ENCODE measurements at places on chromosomes 5 and 9.

DNA sequence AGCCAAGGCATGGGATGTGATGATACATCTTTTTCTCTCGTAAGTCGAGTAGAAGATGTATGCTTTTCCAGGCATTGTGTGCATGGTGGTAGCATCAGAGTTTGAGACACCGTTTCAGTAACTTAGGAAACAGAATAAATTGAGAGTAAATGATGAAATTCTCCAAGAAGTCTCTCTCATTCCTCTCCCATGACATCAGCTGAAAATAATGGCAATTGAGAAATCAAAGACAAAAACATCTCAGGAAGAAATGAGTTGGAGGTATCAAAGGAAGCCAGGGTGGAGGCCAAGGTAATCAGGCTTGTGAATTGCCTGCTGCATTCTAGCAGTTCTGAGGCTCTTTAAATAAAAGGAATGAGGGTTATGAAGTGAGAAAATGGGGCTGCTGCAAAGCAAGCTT lies 53.9 kb downstream of the SGCD start:
- DNase-seq: no peak

GRCh38 chr5:90386099-90386710 lies 23.4 kb downstream of the CETN3 start:
- no peak for DNase-seq

DNA sequence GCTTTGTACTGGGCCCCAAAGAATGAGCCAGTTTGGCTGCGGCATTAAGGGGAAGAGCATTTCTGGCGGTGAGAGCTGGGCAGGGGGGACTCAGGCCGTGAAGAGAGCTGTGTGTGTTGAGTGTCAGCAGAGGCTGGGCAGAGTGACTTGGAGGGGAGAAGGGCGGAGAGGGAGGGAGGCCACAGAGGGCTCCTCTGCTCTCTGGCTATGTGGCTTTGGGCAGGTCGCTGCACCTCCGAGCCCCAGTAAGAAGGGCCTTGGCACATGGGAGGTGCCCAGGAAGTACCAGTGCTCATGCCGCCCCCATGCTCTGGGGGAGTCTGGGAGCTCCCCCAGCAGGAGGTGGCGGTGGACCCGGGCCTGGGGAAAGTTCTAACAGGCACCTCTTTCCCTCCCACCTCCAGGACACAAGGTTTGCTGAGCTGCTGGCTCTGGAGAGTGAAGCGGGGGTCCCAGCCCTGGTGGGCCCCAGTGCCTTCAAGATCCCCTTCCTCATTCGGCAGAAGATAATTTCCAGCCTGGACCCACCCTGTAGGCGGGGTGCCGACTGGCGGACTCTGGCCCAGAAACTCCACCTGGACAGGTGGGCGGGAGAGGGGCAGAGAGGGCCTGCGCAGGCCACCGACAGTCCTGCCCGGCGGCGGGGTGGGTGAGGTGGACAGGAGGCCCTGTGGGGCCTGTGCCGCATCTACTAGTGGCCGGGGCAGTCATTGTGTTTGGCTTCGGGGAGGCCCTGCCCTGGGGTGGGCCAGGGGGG lies 20.1 kb downstream of the HK3 start:
- no peak for DNase-seq

DNA sequence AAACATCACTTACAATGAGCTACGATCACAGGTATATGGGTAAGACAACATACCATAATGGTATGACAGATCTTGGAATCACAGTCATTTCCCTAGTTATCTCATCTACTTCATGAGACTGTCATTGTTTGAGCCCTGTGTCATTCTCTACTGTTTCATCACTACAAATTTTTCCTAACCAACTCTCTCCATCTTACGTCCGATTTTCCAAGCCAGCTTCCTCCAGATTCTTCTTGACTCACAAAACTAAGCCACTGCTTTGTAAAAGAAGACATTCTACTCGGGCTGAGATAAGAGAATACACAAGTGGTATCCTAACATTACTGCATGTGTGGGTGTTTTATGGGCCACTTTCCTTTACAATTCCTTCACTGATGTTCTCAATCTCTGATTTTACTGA lies 49.6 kb downstream of the SERINC5 start:
- DNase-seq: no peak

DNA sequence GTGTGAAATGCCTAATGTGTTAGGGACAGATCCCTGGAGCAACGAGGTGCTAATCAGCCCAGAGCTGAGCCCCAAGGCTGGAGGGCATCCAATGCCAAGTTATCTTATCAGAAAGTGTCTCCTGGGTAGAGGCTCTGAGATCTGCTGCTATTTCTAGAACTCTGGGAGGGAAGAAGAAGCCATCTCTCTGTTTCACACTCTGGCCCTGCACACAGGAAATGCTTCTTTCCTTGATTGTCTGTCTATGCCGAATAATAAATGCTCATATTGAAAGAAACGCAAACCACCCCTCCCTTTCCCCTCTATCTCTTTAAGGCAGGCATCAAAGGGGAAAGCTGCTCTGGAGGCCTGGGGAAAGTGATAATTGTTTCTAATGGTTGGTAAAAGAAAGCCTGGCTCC lies 166.7 kb downstream of the PAPPA start:
- DNase-seq: no peak

GRCh38 chr5:156314416-156314815 lies 12.5 kb upstream of the SGCD start:
- DNase-seq: no peak

- no peak for DNase-seq
These were observed 5.9 kb upstream of the FRMD3 start for GRCh38 chr9:83544002-83544698.

DNA sequence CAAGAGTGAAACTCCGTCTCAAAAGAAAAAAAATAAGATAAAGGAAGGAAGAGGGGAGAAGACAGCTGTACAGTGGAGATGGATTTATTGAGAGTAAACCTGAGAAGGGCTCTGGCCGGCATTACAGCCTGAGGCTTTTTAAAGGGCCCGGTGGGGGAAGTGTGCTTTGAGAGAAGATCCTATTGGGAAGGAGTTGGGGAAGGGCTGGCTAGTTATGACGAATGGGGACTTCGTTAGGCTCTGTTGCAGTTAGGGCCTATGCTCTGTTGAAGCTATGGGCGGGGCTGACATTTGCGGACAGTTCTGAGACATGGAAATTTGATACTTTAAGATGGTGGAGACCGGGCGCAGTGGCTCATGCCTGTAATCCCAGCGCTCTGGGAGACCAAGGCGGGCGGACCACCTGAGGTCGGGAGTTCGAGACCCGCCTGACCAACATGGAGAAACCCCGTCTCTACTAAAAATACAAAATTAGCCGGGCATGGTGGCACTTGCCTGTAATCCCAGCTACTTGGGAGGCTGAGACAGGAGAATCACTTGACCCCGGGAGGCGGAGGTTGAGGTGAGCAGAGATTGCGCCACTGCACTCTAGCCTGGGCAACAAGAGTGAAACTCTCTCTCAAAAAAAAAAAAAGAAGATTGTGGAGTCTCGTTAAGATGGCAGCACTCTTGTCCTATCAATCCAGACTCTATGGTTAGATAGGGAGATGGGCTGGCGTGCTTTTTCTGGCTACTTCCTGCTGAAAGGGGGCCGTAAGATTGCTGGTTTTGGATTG lies 33.2 kb downstream of the C9orf50 start:
- DNase-seq: no peak

- DNase-seq: no peak
These were observed 477.3 kb downstream of the DIRAS2 start for GRCh38 chr9:90165281-90165680.

- no peak for DNase-seq
These were observed 68.4 kb downstream of the CFAP95 start for GRCh38 chr9:69888856-69889585.

GRCh38 chr5:82642313-82642712 lies 364.2 kb upstream of the RPS23 start:
- DNase-seq: no peak

All from stimulated activated CD8-positive, alpha-beta memory T cell treated with anti-CD3 and anti-CD28 coated beads, Interleukin-2, amount 100 ng/mL, for 1 hour (primary cell).